ENCODE measurements at places on chromosomes 13 and 19.

DNA sequence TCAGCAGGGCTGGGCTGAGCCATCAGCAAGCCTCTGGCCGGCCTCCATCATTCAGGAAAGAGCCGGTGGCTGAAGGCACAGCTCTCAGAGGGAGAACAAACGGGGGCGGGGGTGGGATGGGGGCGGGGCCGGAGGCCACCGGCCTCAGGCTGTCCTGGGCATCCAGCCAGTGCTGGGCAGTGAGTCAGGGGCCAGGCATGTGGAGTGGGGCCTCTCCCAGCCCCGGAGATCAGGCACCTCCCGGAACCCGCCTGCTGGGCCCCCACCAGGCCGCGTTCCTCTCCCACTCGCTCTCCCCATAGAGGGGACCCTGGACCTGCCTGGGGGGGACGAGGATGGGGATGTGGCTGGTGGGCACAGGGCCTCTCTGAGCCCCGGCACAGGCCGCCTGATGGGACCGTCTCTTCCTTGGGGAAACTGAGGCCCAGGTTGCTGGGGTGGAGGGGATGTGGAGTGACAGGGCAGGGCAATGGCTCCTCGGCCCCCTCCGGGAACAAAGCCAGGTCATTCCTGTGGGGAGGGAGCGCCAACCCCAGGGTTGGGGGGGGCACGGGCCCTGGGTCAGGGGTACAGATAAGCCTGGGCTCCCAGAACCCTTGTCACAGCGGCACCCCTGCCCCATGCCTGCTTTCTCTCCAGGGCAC lies 12.9 kb downstream of the SPC24 start:
- DNase-seq: no peak

DNA sequence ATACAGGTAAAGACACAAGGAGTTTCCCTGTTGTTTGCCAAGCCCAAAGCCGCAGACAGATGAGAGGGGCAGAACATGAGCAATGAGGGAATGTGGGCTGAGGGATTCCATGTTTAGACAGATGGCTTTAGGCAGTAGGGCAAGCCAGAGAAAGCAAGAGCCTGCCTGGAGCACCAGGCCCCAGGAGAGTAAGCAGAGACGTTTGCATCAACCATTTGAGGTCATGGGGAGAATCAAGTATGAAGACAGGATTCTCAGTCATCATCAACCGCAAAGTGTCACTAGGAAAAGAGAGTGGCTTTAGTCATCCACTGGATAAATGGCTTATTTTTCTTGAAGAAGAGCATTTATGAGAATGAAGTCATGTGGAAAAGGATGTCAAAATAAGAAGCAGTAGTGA lies 184.7 kb downstream of the COG6 start:
- no peak for DNase-seq

- no peak for DNase-seq
Observed at GRCh38 chr19:10712754-10713153, 5.1 kb upstream of the DNM2 start.

- DNase-seq: no peak
Observed at GRCh38 chr13:51682686-51683085, 98.4 kb downstream of the WDFY2 start.

GRCh38 chr19:35549879-35550523 lies 4.6 kb downstream of the TMEM147 start:
- no peak for DNase-seq

- no peak for DNase-seq
Observed at GRCh38 chr19:5001615-5002014, 32.7 kb downstream of the KDM4B start.

GRCh38 chr19:19452243-19453124 lies 47.0 kb downstream of the GATAD2A start:
- DNase-seq: no peak

- DNase-seq: no peak
Observed at GRCh38 chr13:42388326-42388725, 116.4 kb downstream of the AKAP11 start.

GRCh38 chr13:40874138-40874779 lies 84.8 kb downstream of the SLC25A15 start:
- DNase-seq: no peak

DNA sequence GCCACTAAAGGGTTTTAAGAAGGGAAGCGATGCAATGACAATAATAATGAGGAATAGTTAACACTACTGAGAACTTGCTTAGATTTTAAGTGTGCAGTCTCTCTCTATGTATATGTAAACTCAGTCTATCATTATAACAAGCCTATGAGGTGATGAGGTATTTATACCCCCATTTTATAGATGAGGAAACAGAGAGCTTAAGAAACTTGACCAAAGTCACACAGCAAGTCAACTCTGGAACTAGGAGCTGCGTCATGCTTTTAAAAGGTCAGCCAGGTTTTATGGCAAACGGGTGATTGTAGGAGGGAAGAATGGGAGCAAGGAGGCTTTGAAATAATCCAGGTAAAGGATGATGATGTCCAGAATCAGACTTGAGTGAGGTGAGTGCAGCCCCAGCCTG lies 103.4 kb downstream of the TM9SF2 start:
- DNase-seq: no peak

Data from activated effector memory CD4-positive, alpha-beta T cell treated with Interleukin-2 at 50 U/mL for 16 hours (primary cell).